ENCODE measurements at places on chromosomes 1 and 21.

DNA sequence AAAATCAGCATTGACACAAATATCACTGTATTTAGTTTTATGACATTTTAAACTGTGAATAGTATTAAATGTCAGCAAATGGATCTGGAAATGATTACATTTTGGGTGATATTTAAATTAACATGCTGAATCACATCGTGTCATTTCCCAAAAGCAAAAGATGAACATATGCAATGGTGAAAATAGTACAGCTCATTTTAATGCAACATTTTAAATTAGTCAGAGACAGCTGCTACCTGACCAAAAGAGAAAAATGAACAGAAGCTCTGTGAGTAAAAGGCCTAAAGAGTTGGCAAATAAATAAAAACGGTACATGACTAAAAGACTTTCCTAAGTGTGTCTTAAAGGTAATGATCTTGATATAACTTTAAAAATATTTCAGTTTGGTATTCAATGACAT is 86.0 kb upstream of the GNG4 start:
- no peak for DNase-seq

DNA sequence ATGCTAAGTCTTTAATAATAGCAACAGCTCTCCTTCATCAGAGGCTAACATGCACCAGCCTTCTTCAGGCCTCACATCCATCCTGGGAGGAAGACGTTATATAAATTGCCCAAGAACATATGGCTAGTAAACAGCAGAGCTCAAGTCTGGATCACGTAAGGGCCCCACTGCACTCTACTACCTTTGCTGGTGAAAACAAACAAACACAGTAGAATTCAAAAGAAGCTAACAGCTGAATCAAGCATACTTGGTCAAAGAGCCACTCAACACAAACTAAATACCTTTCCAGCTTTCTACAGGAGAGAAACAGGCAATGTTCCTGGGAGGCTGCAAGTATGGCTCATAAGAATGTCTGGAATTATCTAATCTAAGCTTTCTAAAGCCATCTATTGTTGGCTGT is 66.0 kb downstream of the WLS start:
- no peak for DNase-seq

DNA sequence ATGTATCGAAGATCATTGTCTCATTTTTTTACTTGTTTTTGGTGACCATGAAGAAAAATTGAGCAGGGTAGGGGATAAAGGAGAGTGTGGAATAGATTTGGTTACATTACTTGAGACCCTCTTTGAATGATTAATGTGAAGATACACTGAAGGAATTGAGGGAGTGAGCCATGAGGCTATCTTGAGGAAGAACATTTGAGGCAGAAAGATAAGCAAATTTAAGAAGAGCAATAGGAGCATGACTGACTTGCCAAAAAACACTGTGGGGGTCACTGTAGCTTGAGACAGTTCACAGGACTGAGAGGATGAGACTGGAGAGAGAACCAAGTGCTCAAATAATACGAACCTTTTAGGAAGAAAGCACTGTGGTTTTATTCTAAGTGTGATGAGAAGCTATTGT is 43.1 kb upstream of the PTPRC start:
- DNase-seq, result no peak

DNA sequence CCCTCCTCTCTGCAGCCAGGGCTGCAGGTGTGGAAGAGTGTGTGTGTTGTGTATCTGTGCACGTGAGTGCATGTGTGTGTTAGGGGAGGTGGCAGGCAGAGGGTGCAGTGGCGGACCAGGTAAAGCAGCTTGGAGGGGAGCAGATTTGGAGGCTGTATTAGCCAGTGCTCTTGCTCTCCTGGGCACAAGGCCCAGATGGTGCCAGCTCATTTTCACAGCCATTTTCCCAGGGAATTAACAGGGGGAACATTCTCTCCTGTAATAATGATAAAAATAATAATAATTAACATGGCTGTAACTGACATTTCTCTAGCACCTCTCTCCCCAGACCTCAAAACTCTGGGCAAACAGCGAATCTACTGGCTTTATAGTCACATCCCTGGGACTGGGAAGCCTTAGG is 43.6 kb downstream of the LRRN2 start:
- DNase-seq, result no peak

DNA sequence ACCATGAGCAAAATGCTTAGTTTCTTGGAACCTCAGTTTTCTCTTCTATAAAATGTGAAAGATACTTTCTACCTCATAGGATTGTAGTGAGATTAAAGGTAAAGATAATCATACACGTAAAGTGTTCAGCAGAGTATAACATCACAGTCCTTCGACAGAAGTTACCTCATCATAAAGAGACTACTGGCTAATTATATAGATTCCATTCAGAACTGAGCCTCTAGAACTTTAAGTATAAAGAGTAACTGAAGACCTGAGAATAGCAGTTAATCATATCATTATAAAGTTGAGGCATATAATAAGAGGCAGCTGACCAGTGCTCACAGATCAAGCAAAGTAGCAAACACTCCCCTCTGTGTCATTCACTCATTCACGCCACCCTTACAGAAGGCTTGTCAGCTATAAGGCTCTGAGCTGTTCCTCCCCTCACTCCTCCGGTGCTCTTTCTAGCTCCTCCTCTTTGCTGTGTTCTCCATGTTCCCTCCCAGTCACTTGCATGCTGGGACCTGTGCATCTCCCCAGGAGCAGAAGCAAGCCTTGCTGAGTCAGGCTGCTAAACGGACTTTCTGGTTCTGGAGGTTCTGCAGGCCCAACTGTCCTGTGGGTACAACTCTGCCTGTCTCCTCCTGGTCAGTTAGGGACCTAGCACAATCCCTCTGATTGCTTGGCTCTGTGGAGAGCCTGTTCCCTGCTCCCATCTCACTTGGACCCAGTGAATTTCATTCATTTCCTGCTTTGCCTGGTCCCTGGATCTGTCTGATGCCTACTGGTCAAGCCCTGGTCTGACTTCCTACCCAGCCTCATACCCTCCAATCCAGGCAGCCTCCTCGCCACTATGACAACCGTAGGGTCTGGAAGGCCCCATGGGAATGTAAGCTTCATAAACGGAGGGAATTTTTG is 28.3 kb upstream of the LY9 start:
- DNase-seq, result no peak

GRCh38 chr1:32500387-32501209 is 35.7 kb downstream of the ZBTB8B start:
- peak; percentile 74 for DNase-seq

GRCh38 chr1:38486085-38486484 is 373.5 kb downstream of the RRAGC start:
- no peak for DNase-seq

GRCh38 chr21:31195334-31196015 is 148.6 kb downstream of the TIAM1 start:
- DNase-seq, result no peak

DNA sequence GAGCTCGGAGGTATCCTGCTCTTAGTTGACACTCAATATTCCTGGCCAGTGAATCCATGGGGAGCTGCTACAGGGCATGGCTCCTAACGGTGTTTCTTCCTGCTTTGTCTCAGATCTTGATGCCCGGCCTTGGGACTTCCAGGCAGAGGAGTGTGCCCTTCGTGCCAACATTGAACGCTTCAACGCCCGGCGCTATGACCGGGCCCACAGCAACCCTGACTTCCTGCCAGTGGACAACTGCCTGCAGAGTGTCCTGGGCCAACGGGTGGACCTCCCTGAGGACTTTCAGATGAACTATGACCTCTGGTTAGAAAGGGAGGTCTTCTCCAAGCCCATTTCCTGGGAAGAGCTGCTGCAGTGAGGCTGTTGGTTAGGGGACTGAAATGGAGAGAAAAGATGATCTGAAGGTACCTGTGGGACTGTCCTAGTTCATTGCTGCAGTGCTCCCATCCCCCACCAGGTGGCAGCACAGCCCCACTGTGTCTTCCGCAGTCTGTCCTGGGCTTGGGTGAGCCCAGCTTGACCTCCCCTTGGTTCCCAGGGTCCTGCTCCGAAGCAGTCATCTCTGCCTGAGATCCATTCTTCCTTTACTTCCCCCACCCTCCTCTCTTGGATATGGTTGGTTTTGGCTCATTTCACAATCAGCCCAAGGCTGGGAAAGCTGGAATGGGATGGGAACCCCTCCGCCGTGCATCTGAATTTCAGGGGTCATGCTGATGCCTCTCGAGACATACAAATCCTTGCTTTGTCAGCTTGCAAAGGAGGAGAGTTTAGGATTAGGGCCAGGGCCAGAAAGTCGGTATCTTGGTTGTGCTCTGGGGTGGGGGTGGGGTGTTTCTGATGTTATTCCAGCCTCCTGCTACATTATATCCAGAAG is 16.7 kb downstream of the ALX3 start:
- DNase-seq, result peak; percentile 80

DNA sequence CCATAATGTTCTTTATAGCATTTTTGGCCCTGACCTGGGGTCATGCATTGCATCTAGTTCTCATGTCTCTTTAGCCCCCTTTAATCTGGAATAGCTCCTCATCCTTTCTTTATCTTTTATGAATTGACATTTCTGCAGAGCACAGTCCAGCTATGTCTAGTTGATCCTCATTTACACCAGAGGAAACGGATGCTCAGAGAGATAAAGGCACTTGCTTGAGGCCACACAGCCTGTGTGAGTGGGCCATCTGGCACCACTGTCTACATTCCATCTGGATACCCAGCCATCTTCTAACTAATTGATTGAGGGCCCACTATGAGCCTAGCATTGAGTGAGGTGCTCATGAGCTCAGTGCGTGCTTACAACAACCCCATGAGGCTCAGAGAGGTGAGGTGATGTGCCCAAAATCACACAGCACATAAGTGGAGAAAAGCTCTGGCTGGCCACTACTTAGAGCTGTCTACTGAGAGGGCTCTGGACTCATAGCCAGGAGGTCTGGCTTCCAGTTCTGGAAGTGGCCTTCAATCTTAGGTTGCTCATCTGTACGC is 3.5 kb downstream of the HPCA start:
- no peak for DNase-seq
